GM23338 (cell line): ENCODE measurements at places on chromosomes 3 and 15.

GRCh38 chr3:129161860-129162271, 1.0 kb upstream of the ISY1 start:
- DNase-seq = peak; percentile 30

GRCh38 chr3:107523289-107523538, 452 bp downstream of the BBX start:
- DNase-seq = peak; percentile 56

GRCh38 chr15:101138913-101139880, 112.7 kb downstream of the CHSY1 start:
- DNase-seq = no peak

- peak; percentile 86 for DNase-seq
These were observed 29.5 kb downstream of the AGTR1 start for GRCh38 chr3:148727231-148727630.

GRCh38 chr15:87942316-87942715, 314.2 kb downstream of the NTRK3 start:
- DNase-seq = no peak

DNA sequence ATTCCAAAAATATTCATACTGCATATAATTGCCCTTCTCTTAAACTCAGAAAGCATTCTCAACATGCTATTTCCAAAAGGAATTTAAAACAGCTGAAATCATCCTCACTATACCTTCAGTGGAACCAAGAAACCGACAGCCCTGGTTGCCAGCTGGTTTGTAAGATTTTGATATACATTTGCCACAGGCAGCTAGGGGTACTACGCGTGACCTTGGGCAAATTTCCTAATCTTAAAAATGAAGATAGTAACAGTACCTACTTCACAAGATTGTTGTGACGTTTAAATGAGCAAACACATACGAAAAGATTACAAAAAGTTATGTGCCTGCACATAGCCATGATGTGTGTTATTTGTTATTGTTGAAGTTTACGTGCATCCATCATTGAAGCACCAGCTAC, 7.3 kb downstream of the C3orf70 start:
- DNase-seq = no peak

DNA sequence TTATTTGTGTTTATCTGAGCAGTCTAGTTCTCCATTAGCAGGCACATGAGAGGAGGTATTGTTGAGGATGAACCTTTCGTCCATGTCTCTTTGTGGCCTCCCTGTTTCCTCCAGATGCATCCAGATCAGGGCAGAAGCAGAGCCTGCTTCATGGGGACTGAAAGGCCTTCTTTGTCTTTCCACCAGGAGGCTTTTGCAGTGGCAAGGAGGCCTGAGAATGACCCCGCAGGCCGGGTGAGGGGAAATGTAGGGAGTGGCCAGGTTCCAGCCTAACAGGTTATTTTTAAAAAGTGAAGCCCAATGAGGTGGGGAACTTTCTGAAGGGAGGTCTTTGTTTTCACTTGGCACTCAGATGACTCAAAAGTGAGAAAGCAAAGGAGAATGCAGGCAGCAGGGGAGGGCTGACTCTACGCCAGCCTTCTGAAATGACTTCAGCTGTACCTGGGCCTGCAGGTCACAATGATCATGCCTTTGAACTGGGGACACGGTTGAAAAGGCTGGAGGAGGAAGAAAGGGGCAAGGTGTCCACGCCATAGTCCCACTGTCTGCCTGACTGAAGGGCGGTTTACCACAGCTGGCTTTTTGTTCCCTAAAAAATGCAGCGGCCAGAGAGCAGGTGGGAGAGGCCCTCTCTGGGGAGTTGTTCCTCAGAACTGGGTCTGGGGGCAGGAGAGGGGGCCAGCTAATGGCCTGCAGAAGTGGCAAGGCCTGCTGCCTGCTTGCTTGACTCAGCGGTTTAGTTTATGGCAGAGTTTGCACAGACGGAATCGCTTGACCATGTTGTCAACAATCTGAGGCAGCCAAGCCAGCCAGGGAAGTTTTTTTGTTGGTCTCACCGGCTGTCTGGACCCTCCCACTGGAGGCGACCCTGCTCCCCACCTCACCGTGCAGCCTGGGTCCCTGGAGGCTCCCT, 28.7 kb downstream of the CMTM7 start:
- DNase-seq = peak; percentile 73

GRCh38 chr3:146507331-146508120, 36.9 kb downstream of the PLSCR1 start:
- DNase-seq = no peak

DNA sequence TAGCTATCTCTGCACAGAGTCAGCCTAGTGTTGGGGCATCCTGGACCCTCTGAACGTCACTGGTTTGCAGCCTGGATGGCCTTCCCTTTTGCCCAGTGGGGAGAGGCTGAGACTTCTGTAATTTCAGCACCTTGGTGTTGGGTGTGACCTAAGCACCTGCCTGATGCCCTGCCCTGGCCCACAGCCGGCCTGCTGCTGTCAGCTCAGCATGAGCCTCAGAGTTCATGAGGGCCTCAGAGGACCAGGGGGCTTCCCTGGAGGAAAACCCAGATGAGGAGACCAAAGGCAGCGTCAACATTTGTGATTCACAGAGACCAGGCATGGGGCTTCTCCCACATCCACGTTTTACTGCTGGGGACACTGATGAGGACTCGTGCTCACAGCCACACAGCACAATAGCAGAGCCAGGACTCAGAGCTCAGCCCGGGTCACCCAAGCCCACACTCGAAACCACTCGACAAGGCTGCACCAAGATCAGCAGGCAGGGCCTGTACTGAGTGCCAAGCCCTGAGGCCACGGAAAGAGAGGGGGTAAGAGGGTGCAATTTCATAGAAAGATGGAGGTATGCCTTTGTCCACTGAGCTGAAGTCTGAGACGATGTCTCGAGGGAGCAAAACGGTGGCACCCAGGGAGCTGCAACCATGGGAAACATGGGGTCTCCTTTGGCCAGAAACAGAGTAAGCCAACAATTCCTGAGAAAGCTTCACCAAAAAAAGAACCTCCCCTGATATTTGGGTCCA, 9.9 kb upstream of the GP9 start:
- DNase-seq = no peak

DNA sequence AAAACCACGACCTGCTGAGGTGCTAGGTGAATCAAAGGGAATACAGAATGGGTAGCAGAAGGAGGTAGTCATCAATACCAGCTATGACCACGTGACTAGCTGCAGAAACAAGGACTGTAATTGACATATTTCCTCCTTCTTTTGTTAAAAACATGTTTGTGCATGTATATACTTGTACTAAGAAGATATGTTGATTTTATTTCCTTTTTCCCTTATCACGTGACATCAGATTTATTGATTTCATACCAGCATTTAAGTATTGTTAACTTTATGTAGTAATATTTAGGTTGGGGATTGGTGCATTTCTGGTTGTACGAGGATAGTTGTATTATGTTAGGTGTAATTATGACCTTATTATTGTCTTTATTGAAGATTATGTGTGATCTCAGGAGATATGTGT, 36.2 kb downstream of the PEX5L start:
- DNase-seq = no peak

DNA sequence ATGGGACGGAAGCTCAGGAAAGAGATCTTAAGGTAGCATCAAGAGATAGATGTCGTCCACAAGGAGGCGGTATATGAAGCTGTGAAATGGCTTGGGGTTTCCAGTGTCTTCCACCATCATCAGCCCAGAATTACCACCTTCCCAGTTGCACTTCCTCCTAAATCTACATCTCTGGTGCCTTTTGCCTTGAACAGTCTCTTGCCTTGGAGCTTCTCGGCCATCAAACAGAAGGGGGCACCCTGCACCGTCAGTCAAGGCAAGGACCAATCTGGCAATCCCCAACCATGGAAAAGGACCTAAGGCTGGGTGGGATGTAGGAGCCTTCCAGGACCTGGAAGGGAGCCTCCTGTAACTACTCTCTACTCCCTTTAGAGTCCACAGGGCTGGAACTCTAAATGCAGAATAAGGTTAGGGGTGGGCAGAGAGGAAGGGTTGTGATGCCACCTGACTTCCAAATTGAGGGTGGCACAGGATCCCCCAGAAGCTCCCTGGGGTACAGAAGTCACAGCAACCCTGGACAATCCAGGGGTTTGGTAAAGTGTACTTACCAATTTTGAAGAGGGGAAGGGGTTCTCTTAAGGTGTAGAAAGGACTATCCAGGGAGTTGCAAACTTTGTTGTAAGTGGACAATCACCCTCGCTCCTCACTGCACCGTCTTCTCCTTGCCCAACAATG, 1.0 kb upstream of the RYR3 start:
- peak; percentile 66 for DNase-seq

- DNase-seq = no peak
These were observed 251.2 kb upstream of the ZPLD1 start for GRCh38 chr3:102183623-102184022.

DNA sequence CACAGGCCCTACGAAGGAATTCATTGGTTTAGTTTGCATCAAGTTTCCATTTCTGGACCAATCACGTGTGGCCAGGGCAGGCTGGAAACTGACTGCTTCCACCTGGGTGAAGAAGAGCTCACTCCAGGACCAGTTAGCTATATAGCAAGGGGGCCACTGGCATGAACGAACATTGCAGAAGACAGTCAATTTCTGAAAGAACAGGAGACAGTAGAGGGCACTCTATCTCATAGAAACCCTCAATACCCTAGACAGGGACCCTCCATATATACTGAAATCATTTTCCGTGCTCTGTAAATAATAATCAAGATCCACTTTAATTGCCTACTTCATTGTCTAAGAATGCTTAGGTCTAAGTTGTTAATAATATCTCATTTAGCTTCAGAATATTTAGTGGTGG, 215.6 kb downstream of the CADPS start:
- DNase-seq = peak; percentile 30

GRCh38 chr3:183811638-183812037, 13.7 kb downstream of the MAP6D1 start:
- DNase-seq = no peak

DNA sequence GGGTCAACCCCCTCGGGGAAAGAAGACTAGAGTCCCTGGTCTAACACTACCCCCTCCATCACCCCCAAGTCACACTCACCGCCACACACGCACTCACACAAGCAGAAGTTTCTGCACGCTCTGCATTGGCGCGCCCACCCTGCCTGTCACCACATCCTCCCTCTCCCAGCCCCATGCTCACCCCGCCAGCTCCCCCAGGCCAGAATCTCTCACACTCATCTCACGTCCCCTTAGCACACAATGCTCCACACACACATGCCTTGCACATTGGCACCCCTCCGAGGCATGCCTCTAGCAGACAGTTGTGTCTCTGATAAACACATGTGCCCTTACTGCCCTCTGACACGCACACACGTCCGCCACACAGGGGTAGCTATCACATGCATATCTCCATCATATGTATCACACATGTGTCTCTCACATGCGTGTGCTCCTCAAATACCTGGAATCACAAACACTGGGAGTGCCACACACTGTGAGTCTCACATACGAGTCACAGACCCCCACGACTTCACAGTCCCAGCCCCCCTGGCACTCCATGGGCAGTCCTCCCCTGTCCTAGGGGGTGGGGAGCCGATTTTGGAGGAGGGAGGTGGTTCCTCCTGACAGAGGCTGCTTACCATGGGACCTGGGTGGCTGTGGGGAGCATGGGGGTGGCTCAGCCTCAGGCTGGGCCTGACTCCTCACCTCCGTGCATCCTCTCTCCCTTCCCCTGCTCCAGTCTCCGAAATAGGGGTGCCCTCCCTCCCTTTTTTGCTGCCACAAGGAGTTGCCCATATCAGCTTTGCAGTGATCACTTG, 898 bp downstream of the FBLN2 start:
- DNase-seq = no peak

- DNase-seq = no peak
These were observed 23.0 kb downstream of the HES1 start for GRCh38 chr3:194158942-194159439.

- no peak for DNase-seq
These were observed 22.8 kb upstream of the JMJD7 start for GRCh38 chr15:41804916-41805666.

GRCh38 chr3:149487598-149488197, 13.2 kb downstream of the TM4SF4 start:
- peak; percentile 81 for DNase-seq

GRCh38 chr3:75272691-75273090, 391.4 kb upstream of the FRG2C start:
- no peak for DNase-seq

- no peak for DNase-seq
These were observed 194.3 kb downstream of the IL5RA start for GRCh38 chr3:2915826-2916225.

DNA sequence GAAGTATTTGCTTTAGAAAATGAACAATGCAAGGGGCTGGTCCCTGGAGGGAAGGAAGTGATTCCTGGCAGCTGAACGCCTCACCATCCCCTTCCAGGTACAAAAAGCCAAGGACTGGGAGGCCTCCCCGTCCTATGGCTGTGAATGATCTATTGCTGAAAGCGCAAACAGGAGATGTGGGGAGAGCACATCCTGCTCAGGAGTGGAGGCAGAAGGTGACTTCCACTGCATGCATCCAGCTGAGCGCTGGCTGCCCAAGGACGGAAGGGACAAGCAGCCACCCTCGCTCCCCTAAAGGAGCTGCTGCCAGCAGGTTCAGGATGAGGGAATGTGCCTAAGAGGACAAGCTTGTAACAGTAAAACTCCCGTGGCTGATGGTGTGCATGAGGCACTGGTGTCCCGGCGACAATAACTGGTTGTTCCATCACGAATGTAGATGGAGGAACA, 41.4 kb downstream of the ABTB1 start:
- DNase-seq = no peak
